Activated naive CD8-positive, alpha-beta T cell treated with anti-CD3 and anti-CD28 coated beads for 36 hours (primary cell): ENCODE measurements at places on chromosomes 4 and X.

GRCh38 chr4:121479808-121480207 lies 99.0 kb upstream of the QRFPR start:
- DNase-seq: no peak

DNA sequence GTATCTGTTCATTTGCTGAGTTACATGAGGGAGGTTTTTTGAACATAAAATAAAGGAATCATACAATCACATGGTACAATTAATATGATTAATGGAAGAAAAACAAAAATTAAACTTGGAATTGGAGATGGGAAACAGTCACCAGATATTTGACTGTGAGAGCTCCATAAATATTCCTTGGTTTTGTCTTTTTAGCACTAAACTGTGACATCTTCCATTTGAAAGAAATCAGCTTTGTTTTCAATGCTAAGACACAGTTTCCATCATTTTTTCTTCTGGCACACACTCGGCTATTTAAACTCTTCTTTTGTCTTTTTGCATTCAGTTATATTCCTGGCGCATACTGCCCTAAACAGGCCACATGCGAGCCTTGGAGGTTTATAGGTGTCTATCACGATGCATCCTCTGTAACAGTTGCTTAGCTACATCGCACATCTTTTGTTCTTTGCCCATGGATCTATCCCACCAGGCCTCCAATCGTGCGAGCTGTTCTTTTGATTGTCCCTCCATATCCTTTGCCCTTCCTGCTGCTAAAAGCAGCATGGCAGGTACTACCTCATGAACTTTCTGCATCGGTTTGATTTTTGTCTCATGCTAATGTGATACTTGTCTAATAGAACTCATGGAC lies 158.3 kb downstream of the LDB2 start:
- no peak for DNase-seq

- no peak for DNase-seq
Observed at GRCh38 chr4:146857298-146857697, 88.4 kb downstream of the TTC29 start.

- DNase-seq: no peak
Observed at GRCh38 chr4:56226579-56226978, 160.7 kb downstream of the AASDH start.
